ENCODE measurements at places on chromosomes 16 and 17. TPM values are rescaled to one million over a fixed set of nuclear protein-coding genes. Genes with fewer than 3 reads are reported as not detected.

SLC35G6 gene
- total RNA-seq: not detected

SLC5A11 gene
- total RNA-seq: not detected

WNT3 gene
- total RNA-seq: 3.0 TPM

NHERF2 gene
- 39.7 TPM for total RNA-seq

KCNAB3 gene
- total RNA-seq: 0.22 TPM

DCTPP1 gene
- total RNA-seq: 24.3 TPM

ZNF469 gene
- 2.6 TPM for total RNA-seq

ROGDI gene
- total RNA-seq: 17.7 TPM

C16orf95 gene
- total RNA-seq: 5.1 TPM

PRMT7 gene
- total RNA-seq: 49.6 TPM

MAF gene
- not detected for total RNA-seq

HASPIN gene
- total RNA-seq: 3.0 TPM

MXRA7 gene
- 625 TPM for total RNA-seq

ACSM2B gene
- not detected for total RNA-seq

CCL16 gene
- total RNA-seq: not detected

HSD17B1 gene
- 2.3 TPM for total RNA-seq

CHST6 gene
- 0.76 TPM for total RNA-seq

ST6GALNAC2 gene
- total RNA-seq: 1.4 TPM

PRDM7 gene
- not detected for total RNA-seq
